ENCODE measurements at places on chromosomes 4 and X.

- no peak for DNase-seq
These were observed 29.0 kb downstream of the HAND2 start for GRCh38 chr4:173500841-173501591.

DNA sequence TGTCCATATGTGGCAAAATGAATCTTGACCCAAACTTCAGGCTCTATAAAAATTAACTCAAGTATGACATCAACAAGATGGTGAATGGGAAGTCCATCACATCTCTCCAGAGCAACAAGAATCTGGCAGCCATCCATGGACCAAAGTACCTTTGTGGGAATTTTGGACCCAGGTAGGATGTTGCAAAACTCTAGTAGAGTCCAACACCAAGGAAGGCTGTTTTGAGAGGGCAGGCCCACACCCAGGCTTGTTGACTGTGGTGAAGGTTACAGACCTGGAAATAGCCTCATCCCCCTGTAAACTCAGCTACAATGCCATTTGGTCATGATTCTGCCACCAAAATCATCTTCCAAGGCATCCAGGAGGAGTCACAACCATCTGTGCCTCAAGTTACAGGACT is 12.9 kb downstream of the DGAT2L6 start:
- DNase-seq = no peak

- DNase-seq = peak; percentile 16
These were observed 213.4 kb upstream of the S100G start for GRCh38 chrX:16436348-16437188.

DNA sequence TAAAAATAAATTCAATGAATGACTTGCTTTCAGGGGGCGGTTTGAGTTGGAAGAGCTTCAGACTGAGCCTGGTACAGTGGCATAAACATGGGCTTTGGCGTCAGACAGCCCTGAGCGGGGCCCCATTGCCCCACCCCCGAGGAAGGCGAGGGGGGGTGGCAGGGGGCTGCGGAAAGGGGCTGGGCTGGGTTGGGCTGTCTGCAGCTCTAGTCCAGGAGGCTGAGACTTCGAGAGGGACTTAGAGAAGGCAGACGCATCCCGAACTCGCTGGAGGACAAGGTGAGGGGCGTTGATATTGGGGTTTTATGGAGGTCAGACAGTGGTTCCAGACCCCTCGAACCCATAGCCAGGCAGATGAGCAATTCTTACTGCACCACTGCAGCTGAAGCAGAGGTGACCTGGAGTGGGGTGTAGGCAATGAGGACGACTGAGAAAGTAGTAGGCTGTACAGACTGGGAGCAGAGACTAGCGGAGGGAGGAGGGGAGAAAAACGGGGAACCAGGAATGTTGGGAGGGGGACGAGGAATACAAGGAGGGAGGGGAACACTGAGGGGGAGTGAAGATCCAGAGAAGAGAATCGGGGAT is at the start of gene MAGED2:
Gene MAGED2 (plus strand): TSS at position 222 of the 585 bp plus-strand sequence. CDS start 1,587 bp downstream, outside the sequence.
- no peak for DNase-seq

- no peak for DNase-seq
These were observed 88.5 kb downstream of the KIT start for GRCh38 chr4:54746218-54746617.

- no peak for DNase-seq
These were observed 62.5 kb downstream of the AFAP1 start for GRCh38 chr4:7877176-7877575.

DNA sequence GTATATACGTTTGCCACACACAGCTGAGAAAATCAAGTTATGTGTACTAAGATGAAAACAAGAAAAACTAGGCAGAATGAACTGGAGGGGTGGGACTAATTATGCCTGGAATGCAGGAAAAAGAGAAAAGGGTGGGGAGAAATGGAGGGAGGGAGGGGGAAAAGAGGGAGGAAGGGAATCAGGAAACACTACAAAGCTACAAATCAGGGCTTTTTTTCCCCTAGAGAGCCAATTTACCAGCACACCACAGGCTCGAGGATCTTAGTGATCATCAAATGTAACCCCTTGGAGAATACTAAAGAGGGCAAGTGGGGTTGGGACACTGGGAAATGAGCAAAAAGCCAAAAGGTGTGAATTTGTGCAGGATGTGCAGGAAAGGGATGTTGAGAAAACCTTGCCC is 451.9 kb downstream of the SMARCA1 start:
- DNase-seq = no peak

GRCh38 chr4:128661479-128661878 is 148.0 kb upstream of the JADE1 start:
- DNase-seq = no peak

GRCh38 chrX:45980726-45981125 is 564.5 kb downstream of the ZNF674 start:
- no peak for DNase-seq

Data from stimulated activated CD8-positive, alpha-beta memory T cell treated with anti-CD3 and anti-CD28 coated beads, Interleukin-7, amount 100 ng/mL, for 24 hours (primary cell).